ENCODE measurements at places on chromosomes 3 and 15.

DNA sequence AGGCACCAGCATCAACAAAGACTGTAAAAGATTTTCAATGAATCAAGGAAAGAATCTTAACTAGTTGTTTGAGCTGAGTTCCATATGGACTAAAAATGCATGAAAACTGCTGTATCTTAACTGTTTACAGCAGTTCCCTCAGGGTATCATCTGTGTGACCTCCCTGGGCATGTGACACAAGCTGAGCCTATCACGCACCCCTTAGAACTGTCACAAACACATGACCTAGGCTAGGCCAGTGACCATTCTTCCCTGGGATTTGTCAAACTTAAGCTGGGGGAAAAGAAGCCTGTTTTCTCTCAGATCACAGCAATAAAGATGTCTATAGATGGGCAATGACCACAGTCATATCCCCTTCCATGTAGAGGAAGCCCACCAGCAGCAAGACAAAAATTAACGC, 35.7 kb downstream of the IGF2BP2 start:
- no peak for DNase-seq

DNA sequence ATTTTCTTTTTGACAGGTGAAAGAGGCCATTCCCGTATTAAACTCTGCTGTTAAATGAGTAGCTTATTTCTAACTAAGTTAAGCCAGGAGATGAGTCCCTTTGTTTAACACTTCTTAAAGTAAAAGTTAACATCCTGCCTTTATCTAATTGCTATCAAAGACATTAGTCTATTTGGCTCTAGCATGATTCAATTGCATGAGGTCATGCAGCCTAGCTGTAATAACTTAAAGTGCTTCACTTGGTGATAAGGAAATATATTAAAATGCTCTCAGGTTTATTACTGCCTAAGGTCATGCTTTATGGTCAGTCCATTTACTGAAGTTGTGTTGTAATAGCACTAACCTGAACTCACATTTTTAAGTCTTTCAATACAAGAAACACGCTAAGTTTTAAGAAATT, 82.3 kb upstream of the MLF1 start:
- DNase-seq = no peak

GRCh38 chr15:38508647-38509046, 54.7 kb downstream of the FAM98B start:
- DNase-seq = peak; percentile 20

DNA sequence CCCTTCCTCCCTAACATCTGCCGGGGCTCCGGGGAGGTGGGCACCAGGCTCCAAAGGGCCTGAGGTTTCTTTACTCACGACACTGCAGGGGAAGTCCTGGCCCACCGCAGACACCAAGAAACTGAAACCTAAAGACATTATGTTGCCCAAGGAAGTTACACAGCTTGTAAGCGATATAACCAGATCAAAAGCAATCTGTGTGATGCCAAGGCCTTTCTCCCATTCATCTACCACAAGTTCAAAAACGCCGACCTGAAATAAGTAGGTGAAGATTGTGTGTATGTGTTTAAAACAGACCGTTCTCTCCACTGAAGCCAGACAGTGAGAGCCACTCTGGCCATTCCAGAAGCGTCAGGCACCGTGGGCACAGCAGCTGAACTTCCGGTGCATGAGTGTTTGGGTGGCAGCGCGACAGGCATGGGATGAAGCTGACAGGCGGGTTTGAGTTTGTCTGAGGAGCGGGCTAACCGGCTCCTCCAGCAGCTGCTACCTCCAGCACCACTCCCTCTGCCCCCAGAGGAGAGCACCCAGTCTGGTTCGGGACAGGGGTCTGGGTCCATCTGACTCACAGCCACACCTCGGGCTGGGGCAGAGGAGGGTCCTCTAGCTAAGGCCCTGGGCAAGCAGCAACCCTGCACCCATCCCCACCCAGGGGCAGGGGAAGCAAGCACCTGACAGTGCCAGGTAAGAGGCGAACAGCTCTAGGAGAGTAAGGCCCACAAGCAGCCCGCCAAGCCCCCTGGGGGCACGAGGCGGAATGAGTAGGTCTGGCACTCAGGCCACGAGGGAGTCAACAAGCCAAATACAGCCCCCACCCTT, 1.3 kb downstream of the TNK2 start:
- peak; percentile 78 for DNase-seq

- no peak for DNase-seq
These were observed 50.2 kb downstream of the PDHB start for GRCh38 chr3:58383476-58383875.

DNA sequence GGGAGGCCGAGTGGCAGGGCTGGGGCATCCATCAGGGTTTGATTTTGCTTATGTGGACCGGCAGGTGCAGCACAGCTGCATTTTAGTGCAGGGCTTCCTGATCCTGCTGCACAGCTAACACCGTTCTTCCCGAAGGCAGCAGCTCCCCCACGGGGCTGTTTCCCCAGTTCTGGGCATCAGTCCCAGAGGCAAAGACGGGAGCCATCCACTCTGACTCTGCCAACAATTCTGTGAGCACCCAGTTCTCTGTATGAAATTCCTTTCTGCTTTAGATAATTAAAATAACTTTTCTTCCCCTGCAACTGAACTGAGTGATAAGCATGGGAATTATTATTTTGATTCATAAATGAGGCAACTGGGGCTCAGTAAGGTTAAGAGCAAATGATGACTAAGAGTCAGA, 262.9 kb upstream of the ATP10A start:
- DNase-seq = no peak

- DNase-seq = no peak
These were observed 16.7 kb upstream of the EHD4 start for GRCh38 chr15:41988896-41989572.

- DNase-seq = no peak
These were observed 51.2 kb downstream of the THRB start for GRCh38 chr3:24443476-24443875.

- no peak for DNase-seq
These were observed 70.5 kb upstream of the ALDH1A3 start for GRCh38 chr15:100809151-100809550.

GRCh38 chr3:33141006-33141405, 27.2 kb downstream of the CRTAP start:
- no peak for DNase-seq

GRCh38 chr15:98764291-98764690, 116.0 kb downstream of the IGF1R start:
- DNase-seq = no peak

- DNase-seq = no peak
These were observed 55.1 kb downstream of the RBMS3 start for GRCh38 chr3:29335943-29336342.

- no peak for DNase-seq
These were observed 204.9 kb downstream of the STAG1 start for GRCh38 chr3:136547293-136547692.

GRCh38 chr3:38655708-38656300, 6.3 kb upstream of the SCN5A start:
- peak; percentile 41 for DNase-seq

DNA sequence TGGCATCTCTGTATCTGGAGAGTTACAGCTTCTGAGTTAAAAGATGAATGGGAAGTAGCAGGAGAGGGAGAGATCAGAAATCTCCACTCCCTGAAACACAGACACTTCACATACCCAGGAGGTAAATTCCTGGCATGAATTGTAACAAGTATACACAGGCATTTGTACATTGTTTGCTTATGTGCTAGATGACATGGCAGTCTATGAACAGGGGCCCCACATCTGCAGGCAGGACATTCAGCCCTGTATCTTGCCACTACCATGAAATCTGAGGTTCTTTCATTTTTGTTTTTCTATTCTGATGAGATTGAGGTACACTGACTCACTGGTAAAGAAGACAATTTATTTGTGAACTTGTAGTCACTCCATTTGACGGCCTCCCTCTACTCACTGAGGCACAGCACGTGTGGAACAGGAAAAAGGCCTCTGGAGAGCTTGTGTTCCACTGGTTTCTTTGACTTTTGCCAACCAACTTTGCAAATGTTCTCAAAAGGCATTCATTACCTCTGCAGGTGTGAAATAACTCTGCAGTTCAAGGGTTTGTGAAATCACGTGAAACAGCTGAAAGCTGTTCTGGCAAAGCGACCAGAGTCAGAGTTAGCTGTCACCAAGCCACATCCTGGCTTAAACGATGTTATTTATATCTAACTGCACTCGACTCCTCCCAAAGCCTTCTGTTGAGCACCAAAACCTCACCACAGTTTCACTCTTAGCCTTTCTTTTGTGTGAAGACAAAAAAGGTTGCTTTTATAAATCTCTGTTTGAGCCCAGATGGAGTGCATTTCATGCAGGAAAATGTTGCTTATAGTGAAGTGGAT, 401.3 kb upstream of the CFAP20DC start:
- DNase-seq = peak; percentile 82

DNA sequence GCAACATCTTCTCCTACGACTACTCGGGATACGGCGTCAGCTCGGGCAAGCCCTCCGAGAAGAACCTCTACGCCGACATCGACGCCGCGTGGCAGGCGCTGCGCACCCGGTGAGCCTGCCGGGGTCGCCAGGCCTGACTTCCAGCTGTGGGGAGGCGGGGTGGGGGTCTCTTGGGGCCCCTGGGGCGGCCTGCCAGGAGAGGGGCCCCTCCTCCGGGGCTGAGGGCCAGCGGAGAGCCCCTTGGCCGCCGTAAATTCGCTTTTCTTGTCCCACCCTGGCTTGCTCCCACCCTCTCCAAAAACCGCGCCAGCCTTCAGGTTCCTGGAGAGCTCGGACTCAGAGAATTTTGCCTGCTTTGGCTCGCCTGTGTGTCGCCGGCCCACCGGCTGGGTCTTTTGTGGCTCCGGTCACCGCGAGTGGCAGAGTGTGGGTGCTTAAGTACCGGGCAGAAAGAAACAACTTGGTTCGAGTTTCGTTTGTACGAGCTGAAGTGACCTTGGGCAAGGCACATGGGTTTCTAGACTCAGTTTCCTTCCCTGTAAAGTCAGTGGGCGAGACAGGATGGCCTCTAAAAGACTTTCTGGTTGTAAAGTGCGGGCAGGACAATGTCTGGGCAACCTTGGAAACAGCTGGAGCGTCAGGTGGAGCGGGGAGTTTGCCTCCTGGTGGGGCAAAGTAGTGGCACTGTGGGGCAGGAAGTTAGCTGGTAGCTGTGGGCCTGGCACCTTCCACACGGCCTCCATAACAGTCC, 976 bp downstream of the ABHD17C start:
- DNase-seq = peak; percentile 6

DNA sequence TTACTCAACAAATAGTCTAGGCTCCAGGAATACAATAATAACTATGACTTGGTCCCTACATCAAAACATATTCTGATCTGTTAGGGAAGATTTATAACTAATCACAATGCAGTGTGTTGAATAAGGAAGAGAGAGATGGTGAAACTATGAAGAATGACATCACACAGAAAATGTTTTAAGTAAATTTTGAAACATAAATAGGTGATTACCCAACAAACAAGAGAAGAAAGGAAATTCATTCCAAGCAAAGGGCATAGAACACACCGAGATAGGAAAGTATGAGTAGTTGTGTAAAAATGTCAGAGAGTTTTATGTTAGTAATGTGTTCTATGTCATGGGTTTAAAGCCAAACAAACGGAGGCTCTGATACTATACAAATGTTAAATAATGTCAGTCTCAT, 13.4 kb downstream of the SEC62 start:
- DNase-seq = no peak

DNA sequence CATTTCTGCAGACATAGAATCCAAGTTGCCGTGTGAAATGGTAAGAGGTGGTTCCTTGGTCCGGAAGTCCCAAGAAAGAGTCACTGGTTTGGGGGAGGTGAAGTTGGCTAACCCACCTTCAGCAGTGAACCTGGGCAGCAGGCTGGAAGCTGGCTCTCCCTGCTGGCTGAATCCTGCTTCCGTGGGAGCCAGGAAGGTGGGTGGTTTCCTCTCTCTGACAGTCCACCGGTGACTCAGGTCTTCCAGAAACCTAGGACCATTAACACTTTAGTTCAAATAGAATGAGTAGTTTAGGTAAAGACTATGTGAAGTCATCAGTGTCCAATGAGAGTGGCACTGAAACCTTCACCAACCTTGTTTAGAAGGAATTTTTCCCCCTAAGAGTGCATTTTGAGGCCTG, 87.4 kb upstream of the CACNA2D3 start:
- no peak for DNase-seq

GRCh38 chr3:149965278-149965677, 5.4 kb downstream of the PFN2 start:
- DNase-seq = no peak

GRCh38 chr3:128266453-128266852, 113.2 kb downstream of the EEFSEC start:
- no peak for DNase-seq

- no peak for DNase-seq
These were observed 84.6 kb upstream of the ARHGEF3 start for GRCh38 chr3:56886314-56886713.

DNA sequence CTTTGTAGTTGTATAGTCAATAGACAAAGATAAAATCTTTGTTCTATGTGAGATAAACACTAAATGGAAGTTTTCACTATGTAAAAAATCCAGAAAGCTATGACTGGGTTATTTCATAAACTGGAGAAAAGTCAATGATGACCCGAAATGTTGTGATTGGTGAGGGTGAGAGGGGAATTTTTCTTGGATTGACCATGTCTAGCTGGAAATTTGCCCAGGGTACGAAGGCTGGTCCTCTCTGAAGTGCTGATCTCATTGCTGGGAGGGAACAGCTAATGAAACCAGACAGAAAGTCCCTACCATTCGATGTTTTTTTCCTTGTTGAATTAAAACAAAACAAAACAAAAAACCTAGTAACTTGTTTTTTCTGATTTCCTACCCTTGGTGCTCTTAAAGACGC, 14.3 kb downstream of the TPRG1 start:
- DNase-seq = no peak

GRCh38 chr3:37686220-37686619, 175.5 kb upstream of the CTDSPL start:
- no peak for DNase-seq

DNA sequence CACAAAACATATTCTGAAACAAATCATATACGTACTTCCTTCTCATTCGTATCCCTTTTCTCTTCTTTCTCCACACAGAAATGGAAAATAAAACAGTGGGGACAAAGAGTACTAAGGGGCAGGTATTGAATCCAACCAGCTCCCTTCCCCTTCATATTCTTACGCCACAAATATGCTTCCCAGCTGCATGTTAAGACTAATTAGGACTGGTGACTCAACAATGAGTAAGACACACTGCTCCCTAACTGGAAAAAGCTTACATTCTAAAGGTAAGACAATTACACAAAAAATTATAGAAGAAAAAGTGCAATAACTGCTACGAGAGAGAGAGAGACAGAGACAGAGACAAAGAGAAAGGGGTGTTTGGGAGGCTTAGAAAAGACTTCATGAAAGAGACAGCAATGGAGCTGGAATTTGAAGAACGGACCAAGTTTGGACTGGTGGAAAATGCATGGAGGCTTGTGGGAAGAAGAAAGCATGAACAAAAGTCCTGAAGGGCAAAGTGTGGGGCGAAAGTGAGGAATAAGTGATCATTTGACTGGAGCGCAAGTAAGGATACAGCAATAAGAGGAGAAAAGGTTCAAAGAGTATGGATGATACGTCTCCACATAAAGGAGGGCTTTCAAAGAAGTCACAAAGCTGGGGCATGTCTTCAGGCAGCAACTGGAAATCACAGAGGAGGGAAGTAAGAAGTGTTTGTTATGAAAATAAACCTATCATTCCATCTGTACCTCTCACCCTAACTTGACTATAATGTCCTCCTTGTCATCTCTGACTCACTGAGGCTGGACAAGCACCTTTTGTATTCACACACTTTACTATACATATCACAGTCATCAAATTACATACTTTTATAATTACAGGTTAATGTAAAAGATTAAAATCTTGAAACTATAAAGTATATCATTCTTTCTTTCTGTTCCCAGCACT, 49.2 kb downstream of the RYK start:
- no peak for DNase-seq
